ENCODE measurements at places on chromosomes 5 and 9. TPM values are rescaled to one million over a fixed set of nuclear protein-coding genes. Genes with fewer than 3 reads are reported as not detected.

DNAI1 gene
- 0.65 TPM for total RNA-seq

BHMT2 gene
- not detected for total RNA-seq

SGCD gene
- 6.2 TPM for total RNA-seq

CCDC183 gene
- 0.15 TPM for total RNA-seq

PLEKHG4B gene
- 1.2 TPM for total RNA-seq

GMCL2 gene
- total RNA-seq = not detected

SLC25A2 gene
- not detected for total RNA-seq

ADCY2 gene
- total RNA-seq = not detected

LCN2 gene
- total RNA-seq = 6.8 TPM

POU5F2 gene
- not detected for total RNA-seq

FGFR4 gene
- 22.7 TPM for total RNA-seq

OLFML2A gene
- total RNA-seq = 22.6 TPM

NR4A3 gene
- 3.2 TPM for total RNA-seq

ADGRD2 gene
- total RNA-seq = not detected

EQTN gene
- total RNA-seq = not detected

SOX30 gene
- not detected for total RNA-seq

EEIG1 gene
- total RNA-seq = 63.9 TPM

NR6A1 gene
- total RNA-seq = 1.7 TPM

SLC38A9 gene
- total RNA-seq = 32.6 TPM

BARHL1 gene
- not detected for total RNA-seq

All from A549 treated with GW870086 at 1 μM for 4 hours (cell line).